ENCODE measurements at places on chromosomes 2 and 18. TPM values are rescaled to one million over a fixed set of nuclear protein-coding genes. Genes with fewer than 3 reads are reported as not detected.

The IL1F10 gene
- not detected for total RNA-seq

The LYG2 gene
- total RNA-seq: not detected

GRCh38 chr2:3461801-3462492 is 57.4 kb downstream of the ADI1 start:
- DNase-seq: no peak

The KIF5C gene
- total RNA-seq: 73.5 TPM

The ANKRD30BL gene
- total RNA-seq: 0.39 TPM

The RAD51AP2 gene
- total RNA-seq: 0.30 TPM

DNA sequence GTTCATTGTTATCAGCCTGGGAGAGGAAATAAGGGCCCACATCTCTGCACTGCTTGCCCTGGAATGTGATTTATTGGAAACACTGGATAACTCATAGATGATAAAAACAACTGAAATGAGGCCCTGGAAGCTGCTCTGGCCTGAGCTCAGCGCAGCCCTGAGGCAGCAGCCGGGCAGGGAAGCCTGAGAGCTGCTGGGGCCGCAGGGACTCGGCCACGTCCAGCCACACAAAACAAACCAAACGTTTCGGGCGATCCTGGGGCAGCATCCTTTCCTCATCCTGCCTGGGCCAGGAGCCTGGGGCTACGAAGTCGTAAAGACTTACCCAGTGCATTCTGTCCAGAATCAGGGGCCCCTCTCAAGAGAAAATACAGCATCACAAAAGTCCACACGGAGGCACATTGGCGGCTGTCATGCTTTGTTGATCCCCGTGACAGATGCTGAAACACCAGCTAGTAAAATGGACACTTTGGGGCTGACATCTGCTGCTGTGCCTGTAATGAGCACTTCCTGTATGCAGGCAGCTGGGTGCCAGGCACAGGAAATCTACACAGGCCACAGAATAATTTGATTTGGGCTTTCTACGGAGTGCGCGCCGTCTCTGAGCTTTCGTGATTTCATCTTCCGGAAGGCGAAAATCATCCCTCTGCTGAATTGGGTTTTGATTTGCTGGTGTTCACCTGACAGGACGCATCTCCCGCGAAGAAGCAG is 250.6 kb downstream of the EIPR1 start:
- no peak for DNase-seq

- DNase-seq: no peak
These were observed 2.7 kb upstream of the RNPEPL1 start for GRCh38 chr2:240565333-240566202.

The HOXD8 gene
- not detected for total RNA-seq

The ARHGAP28 gene
- total RNA-seq: 10.5 TPM

The XIRP2 gene
- total RNA-seq: 0.87 TPM

- DNase-seq: no peak
These were observed 54.3 kb downstream of the THOC1 start for GRCh38 chr18:213505-213904.

The NXPH2 gene
- total RNA-seq: 0.92 TPM

The DSEL gene
- 30.1 TPM for total RNA-seq

The TCF7L1 gene
- total RNA-seq: 108 TPM

The HOXD13 gene
- not detected for total RNA-seq

The CRYGD gene
- 6.3 TPM for total RNA-seq

- no peak for DNase-seq
These were observed 729 bp upstream of the REL start for GRCh38 chr2:60880643-60881046.

GRCh38 chr2:215825707-215826106 is 187.6 kb downstream of the MREG start:
- no peak for DNase-seq

GRCh38 chr2:215270118-215270451 is 41.8 kb upstream of the ATIC start:
- DNase-seq: no peak

The CERKL gene
- total RNA-seq: not detected

- DNase-seq: no peak
These were observed 679.2 kb downstream of the NYAP2 start for GRCh38 chr2:226078666-226079065.

The CREG2 gene
- total RNA-seq: 1.7 TPM

DNA sequence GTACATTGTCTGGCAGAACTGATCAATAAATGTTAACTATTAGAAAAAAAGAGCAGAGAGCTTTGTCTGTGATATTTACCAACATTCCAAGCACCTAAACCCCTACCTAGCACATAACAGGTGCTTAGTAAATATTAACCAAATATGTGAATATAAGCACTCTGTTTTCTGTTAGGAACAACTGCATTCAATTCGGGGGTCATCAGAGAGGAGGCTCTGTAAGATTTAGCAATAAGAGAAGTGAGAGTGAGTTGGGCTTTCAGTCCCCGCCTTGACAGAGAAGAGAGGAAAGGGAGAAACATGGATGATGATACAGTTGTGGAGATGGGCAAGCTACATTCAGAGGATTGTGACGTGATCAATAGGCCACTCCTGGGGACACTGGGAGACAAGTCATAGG is 47.7 kb downstream of the MYOM1 start:
- DNase-seq: no peak

DNA sequence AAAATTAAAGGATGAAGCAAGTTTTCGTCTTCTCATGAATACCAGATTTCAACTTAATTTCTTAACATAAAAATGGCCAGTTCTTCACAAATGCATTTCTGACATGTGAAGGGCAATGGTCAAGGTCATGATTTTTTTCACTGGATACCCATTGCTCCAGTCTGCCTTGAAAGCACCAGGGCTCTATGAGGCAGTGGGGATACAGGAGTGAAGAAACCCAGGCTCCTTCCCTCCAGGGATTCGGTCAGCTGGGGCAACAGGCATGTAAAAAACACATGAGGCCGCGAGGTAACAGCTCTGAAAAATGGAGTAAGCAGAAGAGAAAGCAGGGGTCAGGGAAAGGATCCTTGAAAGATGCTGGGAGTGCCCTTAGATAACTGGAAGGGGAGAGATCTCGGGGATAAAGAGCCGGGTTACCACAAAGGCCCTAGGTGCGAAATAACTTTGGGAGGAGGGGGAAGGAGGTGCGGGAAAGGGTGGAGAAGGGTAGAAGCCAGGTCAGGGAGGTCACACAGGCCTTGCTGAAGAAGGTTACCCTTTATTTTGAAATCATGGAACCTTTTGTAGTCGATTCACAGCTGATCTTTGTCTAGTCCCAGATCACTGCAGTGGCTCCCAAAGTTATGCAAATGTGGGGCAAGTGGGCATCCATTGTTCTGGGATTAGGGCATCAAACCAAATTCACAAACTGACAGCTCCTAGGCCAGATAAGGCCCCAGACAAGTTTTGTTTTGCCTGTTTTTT is 5.2 kb upstream of the SPRED2 start:
- peak; percentile 23 for DNase-seq

DNA sequence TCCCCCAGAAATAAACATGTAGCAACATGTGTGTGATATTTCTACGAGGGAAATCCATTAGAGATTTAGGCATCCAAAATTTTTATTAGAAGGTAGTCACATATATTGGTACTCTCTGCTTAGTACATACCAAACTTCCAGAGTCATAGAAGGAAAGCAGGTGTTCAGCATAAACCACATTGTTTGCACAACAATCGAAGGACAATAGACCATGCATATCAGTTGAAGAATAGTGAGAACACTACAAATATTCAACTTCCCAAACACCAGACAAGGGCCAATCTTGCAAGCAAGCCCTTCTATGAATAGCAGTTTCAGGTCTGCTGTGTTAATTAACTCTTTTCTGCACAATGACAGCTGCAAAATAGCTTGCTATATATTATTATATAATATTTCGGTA is 702.2 kb downstream of the ERBB4 start:
- DNase-seq: no peak

The SCYGR3 gene
- not detected for total RNA-seq

The AMER3 gene
- total RNA-seq: 0.13 TPM

The SCN3A gene
- not detected for total RNA-seq

DNA sequence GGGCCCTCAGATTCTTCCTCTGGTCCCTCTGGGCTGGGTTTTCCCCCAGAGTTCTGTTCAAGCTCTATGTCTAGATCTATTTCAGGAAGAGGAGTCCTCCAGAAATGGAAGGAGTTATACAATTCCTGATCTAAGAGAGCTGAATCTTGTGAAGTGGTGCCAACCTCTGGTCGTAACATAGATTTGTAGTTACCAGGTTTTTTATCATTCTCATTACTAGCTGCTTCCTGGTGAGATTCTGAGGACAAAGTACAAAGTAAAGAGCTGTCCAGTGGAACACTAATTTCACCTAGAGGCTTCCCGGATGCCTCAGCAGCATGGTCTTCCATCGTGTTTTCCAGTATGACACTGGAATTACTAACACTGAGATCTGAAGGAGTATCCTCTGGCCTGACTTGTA is 44.1 kb downstream of the PPP4R1 start:
- no peak for DNase-seq

DNA sequence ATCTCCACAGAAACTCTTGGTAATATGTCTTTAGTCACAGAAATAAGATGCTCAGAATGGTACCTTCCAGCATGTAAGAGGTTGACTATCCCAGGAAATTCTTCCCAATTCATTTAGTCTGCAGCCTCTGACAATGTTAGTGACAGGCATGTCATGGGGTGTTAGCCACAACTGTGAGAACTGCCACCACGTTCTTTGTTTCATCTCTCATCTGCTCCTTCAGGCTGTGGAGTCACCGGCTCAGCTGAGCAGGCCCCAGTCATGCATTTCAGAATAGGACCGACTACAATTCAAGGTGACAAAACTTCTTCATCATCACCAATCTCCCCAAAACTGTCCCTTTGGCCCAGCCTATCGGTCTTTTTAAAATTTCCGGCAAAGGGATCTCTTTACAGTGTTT is 167.5 kb downstream of the AKAIN1 start:
- DNase-seq: no peak

GRCh38 chr2:18623782-18624181 is 34.4 kb upstream of the NT5C1B start:
- DNase-seq: no peak

DNA sequence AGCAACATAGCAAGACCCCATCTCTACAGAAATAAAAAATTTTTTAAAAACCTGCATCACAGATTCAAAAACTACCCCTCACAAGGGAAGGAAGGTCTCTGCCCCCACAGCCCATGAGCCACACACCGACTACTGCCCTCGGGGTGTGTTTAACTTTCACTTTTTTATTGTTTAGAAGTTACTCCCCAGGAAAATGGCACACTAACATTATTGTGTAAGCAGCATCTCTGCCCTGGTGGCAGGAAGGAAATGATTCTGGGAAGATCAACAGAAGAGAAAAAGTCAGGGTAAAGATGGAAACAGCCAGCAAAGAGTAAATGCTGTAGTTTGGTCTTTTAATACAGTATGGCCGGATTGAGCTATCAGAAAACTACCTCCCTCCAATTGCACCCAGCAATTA is 21.9 kb downstream of the TRABD2A start:
- no peak for DNase-seq

The GCA gene
- total RNA-seq: 42.1 TPM

DNA sequence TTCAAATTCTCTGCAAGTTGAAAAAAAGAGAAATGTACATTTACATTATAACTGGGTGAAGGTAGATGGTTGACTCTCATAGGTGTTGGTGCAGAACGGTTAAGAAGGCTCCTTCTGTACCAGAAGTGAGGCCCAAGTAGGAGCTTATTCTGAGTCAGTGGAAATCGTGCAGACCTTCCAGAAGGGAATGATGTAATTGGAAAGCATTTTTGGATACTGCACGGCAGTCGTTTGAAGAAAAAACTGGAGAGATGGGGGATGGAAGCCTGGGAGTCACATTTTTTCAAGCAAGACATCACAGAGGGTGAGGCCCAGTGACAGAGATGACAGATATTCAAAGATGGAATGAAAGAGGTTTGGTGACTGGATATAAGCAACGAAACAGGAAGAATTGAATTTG is 39.4 kb downstream of the HRH4 start:
- no peak for DNase-seq

Data from WTC11 (cell line).